ENCODE measurements at places on chromosomes 13 and 19.

DNA sequence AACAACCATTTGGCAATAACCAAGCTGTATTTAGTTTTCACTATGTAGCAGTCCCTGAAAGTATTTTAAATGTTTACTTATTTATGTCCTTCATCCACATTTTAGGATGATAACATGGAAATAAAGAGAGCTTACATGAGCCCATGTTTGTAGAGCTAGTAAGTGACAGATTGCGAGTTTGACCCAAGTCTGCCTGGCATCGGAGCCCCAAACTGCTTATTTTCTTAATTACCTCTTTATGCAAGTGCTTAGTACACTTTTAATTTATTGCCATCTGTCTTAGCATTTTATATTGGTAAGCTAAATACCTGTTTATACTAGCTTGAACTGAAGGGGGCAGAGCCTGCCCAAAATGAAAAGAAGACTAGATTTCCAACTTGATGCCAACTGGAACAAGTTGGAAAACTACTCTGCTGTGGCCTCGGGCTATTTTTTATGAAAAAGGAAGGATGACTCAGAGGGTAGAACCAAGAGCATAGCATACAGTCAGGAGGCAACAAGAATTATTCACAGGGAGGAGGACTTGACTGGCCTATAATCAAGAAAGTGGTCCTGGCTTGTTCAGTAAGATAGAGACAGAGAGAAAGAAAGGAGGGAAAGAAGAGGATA is 150.2 kb downstream of the NDFIP2 start:
- DNase-seq: no peak

GRCh38 chr13:110472904-110473563 is 88.5 kb downstream of the RAB20 start:
- DNase-seq: no peak

GRCh38 chr13:62997696-62998095 is 1582.0 kb upstream of the PCDH20 start:
- no peak for DNase-seq

- no peak for DNase-seq
These were observed 339.0 kb downstream of the RFC3 start for GRCh38 chr13:34156841-34157365.

GRCh38 chr19:38361633-38362075 is 12.7 kb upstream of the PSMD8 start:
- peak; percentile 99 for DNase-seq

DNA sequence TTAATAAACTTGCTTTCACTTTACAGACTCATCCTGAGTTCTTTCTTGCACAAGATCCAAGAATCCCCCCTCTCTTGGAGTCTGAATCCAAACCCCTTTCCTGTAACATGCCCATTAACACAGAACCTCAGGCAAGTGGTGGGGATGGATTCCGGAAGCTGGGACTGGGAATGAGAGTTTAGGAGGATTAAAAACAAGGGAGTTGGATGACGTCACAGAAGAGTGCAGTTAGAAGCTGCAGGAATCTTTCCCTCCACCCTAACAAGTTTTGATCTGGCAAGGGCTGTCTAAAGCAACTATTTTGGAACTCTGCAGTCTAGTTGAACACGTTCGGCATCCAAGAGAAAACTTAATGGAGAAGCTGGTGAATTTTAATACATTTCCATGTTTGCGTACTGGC is 48.2 kb upstream of the PEPD start:
- no peak for DNase-seq

GRCh38 chr19:55667958-55668357 is 7.1 kb upstream of the EPN1 start:
- no peak for DNase-seq

DNA sequence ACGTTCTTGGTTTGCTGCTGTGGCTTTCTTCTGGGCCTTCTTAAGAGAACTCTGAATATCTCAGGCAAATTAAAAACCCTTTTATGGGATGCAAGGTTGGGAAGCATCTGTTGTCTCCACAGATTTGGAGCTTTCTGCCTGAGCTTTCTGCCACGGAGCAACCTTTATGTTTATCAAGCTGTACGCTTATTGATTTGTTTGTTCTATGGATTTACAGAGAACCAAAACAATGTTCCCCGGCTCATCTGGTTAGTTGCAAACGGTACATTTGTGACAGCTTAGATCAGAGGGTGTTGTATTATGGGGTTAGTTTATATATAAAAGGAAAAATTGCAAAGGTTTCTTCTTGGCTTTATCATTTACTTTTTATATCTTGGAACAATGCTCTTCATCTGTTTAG is 479.6 kb downstream of the DIAPH3 start:
- no peak for DNase-seq

DNA sequence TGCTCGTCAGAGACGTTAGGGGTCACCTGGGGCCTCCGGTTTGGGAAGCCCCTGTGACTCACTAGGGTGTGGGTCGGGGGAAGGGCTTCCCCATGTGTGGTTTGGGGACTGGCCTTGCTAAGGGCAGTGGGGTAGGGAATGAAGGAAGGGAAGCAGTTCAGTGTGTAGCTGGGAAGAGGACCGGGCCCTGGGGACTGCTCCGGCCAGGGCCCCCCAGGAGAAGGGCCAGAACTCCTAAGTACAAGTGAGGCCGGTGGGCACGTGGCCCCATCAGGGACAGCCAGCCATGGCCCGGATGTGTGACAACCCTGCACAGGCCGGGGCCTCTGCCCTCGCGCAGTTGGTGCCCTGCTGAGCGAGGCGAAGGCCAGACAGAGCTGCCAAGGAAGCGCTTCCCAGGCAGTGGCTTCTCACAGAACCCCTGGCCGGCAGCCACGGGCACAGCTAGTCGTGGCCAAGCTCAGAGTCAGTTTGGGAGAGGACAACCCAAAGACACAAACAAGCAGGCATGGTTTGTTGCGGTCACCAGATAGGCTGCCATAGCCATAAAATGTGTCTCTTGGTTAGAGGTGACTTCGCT is 25.7 kb downstream of the TEX29 start:
- DNase-seq: no peak

- DNase-seq: no peak
These were observed 2304.4 kb downstream of the PCDH9 start for GRCh38 chr13:64925727-64926126.

DNA sequence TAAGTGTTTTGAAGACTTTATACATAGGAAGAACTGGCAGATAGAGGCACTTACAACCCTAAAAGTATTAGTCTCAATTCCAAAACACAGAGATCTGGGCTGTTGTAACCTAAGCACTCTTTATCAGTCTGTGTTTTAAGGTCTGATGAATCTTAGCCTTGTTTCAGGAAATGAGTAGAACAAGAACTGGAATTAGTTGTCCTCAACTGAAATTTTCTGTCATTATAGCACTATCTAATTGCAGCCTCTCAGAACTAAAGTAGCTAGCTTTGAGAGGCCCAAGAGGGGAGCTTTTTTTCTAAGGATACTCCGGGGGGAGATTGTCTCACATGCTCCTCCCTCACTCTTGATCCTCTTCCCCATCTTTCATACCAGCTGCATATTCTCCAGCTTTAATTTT is 13.1 kb downstream of the HNRNPM start:
- no peak for DNase-seq

- DNase-seq: no peak
These were observed 51.3 kb downstream of the COL4A2 start for GRCh38 chr13:110358381-110358780.

DNA sequence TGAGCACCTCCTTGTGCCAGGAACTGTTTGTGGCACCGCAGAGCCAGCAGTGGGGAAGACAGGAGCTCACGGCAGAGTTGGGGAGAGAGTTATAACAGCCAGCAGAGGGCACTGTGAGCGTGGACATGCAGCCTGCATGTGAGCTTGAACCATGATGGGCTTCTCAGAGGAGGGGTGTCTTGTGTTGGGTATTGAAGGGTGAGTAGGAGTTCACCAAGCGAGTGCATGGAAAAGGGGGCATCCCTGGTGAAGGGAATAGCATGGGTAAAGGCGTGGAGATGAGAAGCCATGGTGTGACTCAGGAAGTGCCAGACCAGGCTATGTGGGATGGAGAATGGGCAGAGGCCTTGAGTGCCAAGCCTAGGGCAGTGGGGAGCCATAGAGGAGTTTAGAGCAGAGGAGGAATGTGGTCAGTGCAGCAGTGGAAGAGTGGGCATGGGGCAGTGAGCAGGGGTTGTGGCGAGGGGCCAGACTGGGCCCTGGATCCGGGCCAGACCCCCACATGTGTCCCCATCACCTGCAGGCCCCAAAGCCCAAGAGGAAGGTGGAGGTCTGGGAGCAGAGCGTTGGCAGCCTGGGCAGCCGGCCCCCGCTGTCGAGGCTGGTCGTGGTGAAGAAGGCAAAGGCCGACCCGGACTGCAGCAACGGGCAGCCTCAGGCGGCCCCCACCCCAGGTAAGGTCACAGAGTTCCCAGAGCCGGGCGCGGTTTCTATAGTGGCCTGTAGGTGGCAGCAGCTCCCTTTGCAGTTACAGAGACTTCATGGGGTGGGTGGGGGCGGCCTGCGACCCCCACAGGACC is 11.8 kb upstream of the SHD start:
- DNase-seq: peak; percentile 97

- no peak for DNase-seq
These were observed 462.0 kb downstream of the LIG4 start for GRCh38 chr13:107753291-107753690.

GRCh38 chr19:4455719-4456475 is 1.7 kb downstream of the UBXN6 start:
- peak; percentile 55 for DNase-seq

- no peak for DNase-seq
These were observed 15.8 kb upstream of the CLDN10 start for GRCh38 chr13:95536632-95537241.

- DNase-seq: no peak
These were observed 28.7 kb downstream of the ATP8B3 start for GRCh38 chr19:1783354-1783753.

DNA sequence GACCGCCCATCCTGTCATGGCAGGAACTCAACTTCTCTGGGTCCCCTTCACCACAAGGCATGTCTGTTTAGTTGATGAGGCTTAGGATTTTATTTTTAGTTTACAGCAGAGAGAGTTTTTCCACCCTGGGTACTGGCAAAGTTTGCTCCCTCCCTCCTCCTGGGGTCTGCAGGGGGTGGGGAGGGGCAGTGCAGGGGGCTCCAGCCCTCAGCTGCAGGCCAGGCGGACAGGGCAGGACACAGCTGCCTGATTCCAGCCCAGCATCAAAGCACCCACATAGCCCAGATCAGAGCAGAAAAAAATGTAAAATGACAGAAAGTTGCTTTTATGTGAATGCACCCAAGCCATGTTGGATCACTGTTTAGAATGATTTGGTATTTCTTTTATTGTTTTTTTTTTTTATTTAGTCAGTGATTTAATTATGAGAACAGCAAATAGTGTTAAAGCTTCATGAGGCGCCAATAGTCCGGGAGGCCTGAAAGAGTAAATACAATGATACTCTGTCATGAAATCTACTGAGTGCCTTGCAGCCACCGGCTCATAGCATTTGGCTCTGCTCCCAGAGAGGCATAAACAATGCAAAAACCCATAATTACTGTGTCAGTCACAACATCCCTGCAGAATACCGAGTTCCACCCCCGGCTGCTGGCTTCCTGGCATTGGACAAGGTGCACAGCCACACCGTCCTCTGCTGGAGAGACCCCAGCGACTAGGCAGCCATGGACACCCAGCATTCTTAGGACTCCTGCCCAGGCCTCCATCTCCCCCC is 923.5 kb downstream of the UQCRFS1 start:
- no peak for DNase-seq

- DNase-seq: no peak
These were observed 543.0 kb downstream of the IRS2 start for GRCh38 chr13:109243311-109243951.

DNA sequence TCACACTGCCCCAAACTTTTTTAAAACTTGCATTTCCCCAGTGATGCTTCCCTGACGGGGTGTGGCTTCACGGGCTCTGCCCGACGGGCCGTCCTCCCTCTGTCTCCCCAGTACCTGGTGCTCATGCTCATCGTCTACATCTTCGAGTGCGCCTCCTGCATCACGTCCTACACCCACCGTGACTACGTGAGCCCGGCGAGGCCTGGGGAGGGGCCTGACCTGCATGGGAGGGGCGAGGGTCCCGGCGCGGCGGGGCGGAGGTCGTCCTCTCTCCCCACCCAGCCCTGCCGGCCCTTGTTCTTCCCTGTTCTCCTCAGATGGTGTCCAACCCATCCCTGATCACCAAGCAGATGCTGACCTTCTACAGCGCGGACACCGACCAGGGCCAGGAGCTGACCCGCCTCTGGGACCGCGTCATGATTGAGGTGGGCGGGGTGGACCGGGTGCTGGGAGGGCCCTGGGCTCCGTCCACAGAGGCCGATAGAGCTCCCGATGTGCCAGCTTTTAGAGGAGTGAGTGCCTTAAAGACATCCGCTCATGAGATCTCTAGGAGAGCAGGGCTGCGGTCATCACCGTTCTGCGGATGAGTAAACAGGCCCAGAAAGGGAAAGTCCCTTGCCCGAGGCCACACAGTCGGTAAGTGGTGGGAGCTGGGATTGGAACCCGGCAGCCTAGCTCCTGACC is 6.9 kb downstream of the UPK1A start:
- peak; percentile 93 for DNase-seq

DNA sequence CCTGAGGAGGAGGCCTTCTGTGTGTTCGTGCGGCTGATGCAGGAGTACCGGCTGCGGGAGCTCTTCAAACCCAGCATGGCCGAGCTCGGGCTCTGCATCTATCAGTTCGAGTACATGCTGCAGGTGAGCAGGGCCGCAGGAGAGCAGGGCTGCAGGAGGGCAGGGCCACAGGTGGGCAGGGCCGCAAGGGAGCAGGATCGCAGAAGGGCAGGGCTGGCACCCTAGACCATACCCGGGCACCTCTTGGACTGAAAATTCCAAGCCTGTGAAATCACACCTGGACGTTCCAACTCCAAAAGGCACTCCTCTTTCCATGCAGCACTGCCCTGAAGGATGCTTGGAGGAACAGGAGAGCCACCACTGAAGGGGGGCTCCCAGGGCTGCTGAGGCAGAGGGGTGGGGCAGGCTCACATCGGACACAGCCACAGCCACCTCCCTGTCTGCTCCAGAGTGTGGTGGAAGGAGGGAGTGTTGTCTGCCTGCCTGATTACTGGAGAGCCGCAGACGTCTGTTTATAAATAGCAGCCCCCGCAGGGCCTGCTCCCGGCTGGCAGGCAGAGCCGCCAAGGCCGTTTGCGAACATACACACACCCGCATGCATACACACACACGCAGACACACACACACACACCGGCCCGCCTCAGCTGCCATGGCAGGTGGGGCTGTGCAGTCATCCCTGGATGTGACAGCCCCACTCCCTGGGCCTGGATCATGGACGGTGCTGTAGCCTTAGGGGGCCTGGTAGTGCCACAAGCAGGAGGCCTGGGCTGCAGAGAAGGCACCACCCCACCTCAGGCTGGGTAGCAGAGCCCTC is 20.2 kb downstream of the EVI5L start:
- peak; percentile 62 for DNase-seq

- peak; percentile 61 for DNase-seq
These were observed 7.2 kb downstream of the KMT5C start for GRCh38 chr19:55346725-55347441.

DNA sequence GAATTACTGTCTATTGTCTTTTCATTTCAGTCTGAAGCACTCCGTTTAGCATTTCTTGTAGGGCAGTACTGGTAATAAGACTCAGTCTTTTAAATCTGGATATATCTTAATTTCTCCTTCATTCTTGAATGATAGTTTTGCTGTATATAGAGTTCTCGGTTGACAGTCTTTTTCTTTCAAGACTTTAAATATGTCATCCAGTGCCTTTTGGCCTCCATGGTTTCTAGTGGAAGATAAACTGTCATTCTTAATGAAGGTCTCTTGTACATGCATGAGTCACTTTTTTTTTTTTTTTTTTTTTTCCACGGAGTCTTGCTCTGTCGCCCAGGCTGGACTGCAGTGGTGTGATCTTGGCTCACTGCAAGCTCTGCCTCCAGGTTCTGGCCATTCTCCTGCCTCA is 27.2 kb upstream of the ZDHHC20 start:
- no peak for DNase-seq

Measured in H7 (cell line).